ENCODE measurements at places on chromosomes 4 and X.

- no peak for DNase-seq
These were observed 118.0 kb downstream of the PDE5A start for GRCh38 chr4:119510395-119511149.

GRCh38 chrX:22577181-22577580 is 304.5 kb downstream of the CBLL2 start:
- peak; percentile 62 for DNase-seq

- no peak for DNase-seq
These were observed 12.6 kb upstream of the RAPGEF2 start for GRCh38 chr4:159090255-159090654.

- DNase-seq = no peak
These were observed 133.7 kb downstream of the PAPSS1 start for GRCh38 chr4:107586371-107586770.

GRCh38 chr4:9970399-9971011 is 50.8 kb downstream of the SLC2A9 start:
- no peak for DNase-seq

GRCh38 chr4:11814758-11815157 is 386.1 kb upstream of the HS3ST1 start:
- no peak for DNase-seq

GRCh38 chr4:8682725-8683124 is 90.2 kb downstream of the CPZ start:
- no peak for DNase-seq

- DNase-seq = no peak
These were observed 567.3 kb downstream of the PDHA2 start for GRCh38 chr4:96407225-96407624.

DNA sequence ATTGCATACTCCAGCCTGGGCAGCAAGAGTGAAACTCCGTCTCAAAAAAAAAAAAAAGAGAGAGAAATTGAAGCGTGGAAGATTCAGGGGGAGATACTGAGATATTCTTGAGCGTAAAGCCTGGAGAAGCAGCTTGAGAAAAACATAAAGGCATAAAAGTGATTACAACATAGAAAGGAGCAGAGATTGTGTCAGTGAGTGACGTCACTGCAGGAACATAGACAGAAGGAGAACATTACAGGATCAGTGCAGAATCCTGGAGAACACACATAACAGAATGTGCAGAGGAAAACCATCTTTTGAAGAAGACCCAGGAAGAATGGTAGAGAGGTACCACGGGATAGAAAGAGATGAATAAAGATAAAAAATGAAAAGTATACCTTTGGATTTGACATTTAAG is 147.0 kb downstream of the APBB2 start:
- DNase-seq = no peak

DNA sequence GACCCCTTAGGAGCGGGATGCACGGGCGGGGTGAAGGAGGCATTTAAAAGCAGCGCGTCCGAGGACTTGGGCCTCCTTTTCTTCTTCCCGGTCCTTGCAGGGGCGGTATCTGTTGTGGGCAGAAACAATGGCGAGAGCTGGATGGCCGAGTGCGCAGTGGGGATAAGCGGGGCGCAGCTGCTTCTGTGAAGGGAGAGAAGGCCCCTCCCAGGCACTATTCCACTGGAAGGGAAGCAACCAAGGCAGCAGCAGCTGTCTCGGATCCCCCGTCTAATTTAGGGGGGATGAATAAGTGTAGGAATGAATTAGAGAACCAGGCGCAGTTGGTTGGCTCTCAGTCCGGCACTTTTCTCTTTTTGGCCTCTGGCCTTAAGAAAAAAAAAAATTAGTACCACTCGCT is 995 bp downstream of the SMARCA5 start:
- peak; percentile 20 for DNase-seq

DNA sequence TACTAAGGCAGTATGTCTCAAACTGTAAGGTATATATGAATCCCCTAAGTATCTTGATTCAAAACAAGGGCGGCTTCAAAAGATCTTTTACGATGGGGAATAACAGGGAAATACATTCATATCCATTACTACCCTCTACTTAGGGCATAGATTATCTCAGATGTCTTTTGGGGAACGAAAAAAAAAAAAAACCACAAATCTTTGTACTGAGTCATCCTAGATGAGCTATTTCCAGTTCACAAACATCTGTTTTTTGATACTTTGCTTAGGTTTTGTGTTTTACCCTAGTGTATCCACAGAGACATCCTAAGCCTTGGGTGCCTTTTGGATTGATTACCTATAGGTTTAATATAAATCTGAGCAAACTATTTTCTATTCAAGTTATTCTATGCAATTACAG is 457.2 kb downstream of the NLGN4X start:
- DNase-seq = no peak

GRCh38 chr4:179664430-179665027 is 2222.3 kb upstream of the AGA start:
- no peak for DNase-seq

Data from MG63 (cell line).